ENCODE measurements at places on chromosomes 5 and 9. TPM values are rescaled to one million over a fixed set of nuclear protein-coding genes. Genes with fewer than 3 reads are reported as not detected.

Gene FAM151B
- 4.4 TPM for total RNA-seq

Gene EMB
- 21.5 TPM for total RNA-seq

Gene PRPF4
- 12.9 TPM for total RNA-seq

Gene SPATA31A3
- total RNA-seq: not detected

DNA sequence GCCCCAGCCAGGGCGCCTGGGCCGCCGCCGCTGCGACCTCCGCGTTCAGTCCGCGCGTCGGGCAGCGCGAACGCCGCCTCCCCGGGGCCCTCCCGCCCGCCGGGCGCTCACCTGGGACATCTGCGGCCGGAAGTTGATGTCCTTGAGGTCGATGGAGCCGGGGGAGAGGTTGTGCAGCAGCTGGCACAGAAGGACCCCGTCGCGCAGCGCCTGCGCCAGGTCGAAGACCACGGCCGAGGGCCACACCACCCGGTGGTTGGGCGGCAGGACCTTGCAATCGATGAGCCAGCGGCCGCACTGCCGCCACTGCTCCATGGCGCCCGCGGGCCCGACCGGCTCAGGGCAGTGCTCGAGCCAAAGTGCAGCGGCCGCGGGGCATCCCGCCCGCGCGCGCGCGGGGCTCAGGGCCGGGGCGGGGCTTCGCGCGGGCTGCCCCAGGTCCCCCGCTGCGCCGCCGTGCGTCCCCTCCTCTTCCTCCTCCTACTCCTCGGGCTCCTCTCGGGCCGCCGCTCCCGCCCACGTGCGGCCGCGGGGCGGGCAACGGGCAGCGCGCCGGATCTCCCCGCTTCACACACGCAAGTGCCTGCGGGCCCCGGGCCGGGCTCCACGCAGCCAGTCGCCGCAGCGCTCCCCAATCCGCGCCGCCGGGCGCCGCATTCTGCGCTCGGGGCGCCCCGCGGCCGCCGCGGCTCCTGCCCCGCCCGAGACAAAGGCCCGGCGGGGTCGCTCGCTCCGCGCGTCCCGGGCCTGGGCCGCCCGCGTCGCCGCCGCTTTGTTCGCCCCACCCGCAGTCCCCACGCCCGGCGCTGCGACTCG is at the start of gene VAV2:
TSS of gene VAV2 (minus strand) at position 361 of the 816 bp plus-strand sequence. CDS start at position 315, 46 bp downstream.
- H3K36me3 ChIP-seq: no peaks in the 10 kb centered on the region
- H3K4me1 ChIP-seq: no peaks in the 10 kb centered on the region
- H3K4me3 ChIP-seq: peak within 1 kb of the TSS; percentile 67

GRCh38 chr5:35094948-35095347 is 47.2 kb upstream of the AGXT2 start:
- no peaks in the 10 kb centered on the region for H3K4me1 ChIP-seq
- no peak for DNase-seq
- no peak overlapping the region for H3K4me3 ChIP-seq
- no peak overlapping the region for H3K27ac ChIP-seq

DNA sequence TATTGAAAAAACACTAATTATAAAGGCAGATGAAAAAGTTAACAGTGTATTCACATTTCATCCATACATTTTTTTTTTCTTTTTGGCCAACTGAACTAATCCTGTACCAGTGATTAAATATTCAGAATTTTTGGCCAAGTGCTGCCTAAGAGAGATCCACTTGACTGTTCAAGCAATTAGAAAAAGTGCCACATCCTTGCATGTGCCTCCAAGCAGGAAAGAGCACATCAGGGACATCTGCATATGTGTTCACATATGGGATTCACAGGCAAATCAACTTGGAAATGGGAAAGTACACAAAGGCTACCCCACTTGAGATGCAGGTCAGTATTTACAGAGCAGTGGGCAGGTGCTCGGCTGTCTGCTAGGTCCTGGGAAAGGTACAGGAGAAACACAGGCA is 163.3 kb upstream of the LHFPL2 start:
- H3K4me1 ChIP-seq: no peaks in the 10 kb centered on the region
- no peaks in the 10 kb centered on the region for H3K27me3 ChIP-seq
- no peaks in the 10 kb centered on the region for H3K36me3 ChIP-seq
- H3K27ac ChIP-seq: no peak overlapping the region
- H3K4me3 ChIP-seq: no peak overlapping the region
- no peak for DNase-seq

DNA sequence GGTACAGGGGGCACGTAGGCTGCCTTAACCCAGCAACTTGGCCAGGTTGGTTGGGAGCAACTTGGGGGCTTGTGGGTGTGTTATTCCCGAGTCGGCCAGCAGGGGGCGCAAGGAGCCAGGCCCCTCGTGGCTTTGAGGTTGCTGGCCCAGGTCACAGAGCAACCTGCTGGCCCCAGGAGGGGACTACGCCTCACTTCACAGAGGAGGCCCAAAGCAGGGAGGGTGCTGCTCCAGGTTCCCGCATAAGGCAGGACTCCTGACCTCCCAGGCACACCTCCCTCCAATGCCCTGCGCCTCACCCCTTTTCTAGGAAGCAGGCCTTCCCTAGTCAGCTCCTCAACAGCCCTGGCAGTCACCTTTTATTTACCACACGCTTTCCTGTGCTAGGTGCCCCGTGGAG is 18.1 kb downstream of the KYAT1 start:
- no peaks in the 10 kb centered on the region for H3K4me1 ChIP-seq
- H3K4me3 ChIP-seq: no peak overlapping the region
- DNase-seq: peak; percentile 79
- H3K27me3 ChIP-seq: no peaks in the 10 kb centered on the region
- no peaks in the 10 kb centered on the region for H3K36me3 ChIP-seq

DNA sequence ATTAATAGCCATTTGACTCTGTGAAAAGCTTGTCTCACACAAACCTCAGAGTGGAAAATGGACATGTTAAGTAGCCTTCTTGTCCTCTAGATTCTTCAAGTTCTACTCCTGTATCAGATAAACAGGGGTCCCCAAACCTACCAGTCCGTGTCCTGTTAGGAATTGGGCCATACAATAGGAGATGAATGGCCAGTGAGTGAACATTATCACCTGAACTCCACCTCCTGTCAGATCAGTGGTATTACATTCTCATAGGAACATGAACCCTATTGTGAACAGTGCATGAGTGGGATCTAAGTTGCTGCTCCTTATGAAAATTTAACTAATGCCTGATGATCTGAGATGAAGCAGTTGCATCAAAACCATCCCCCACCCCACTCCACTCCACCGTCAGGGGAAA is 136.3 kb downstream of the TMEM232 start:
- no peaks in the 10 kb centered on the region for H3K36me3 ChIP-seq
- no peak overlapping the region for H3K4me3 ChIP-seq
- no peak for DNase-seq
- no peak overlapping the region for H3K27ac ChIP-seq
- no peaks in the 10 kb centered on the region for H3K27me3 ChIP-seq
- no peaks in the 10 kb centered on the region for H3K4me1 ChIP-seq

DNA sequence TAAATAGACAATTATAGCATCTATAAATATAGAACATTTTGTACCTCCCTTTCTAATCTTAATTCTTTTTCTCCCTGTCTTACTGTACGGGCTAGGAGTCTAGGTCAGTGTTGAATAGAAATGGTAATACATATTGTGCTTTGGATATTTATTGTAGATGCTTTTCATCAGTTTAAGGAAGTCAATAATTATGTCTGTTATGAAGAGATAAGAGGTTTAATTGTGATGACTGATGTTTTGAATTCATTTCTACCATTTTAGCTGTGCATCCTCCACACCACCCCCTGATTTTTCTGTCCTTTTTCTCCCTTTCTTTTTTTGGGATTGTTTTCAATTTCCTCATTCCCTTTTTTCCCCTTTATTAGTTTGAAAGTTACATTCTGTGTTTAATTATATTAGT is 95.8 kb downstream of the DOCK2 start:
- no peak for DNase-seq
- no peak overlapping the region for H3K27ac ChIP-seq
- no peaks in the 10 kb centered on the region for H3K36me3 ChIP-seq
- peaks cover 2% of the 10 kb centered on the region for H3K27me3 ChIP-seq

DNA sequence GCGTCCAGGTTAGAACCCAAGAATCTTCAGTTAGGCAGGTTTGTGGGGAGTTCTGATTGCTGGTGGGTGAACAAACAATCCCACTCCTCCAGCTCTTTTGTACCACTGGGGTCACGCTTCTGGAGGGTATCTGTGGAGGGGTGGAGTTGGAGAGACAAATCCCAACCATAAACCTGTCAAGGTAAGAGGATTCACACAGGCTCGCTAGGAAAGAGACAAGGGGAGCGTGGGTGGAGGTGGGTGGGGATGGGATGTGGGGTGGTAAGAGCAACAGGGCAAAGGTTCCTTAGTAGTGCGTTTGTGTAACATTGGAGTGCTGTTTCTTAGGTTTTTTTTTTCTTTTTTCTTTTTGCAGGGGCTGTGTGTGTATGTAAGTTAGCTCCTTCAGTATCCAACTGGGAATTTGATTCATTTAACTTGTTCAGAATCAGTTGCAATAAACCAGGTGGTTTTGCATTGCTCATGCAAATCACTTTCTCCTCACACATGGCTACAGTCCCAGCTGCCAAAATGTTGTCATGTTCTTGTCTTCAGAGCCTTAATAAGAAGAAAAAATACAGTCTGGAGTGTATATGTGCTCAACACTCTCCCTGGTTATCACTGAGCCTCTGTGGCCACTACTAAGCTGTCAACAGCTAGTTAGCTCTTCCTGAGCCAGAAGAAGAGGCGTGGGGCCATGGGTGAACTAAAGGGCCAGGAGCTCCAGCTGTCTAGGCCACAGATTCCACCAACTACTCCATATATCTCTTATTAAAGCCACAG is 164.0 kb upstream of the RAD23B start:
- no peak overlapping the region for H3K4me3 ChIP-seq
- DNase-seq: no peak
- no peaks in the 10 kb centered on the region for H3K36me3 ChIP-seq
- no peaks in the 10 kb centered on the region for H3K27me3 ChIP-seq
- H3K4me1 ChIP-seq: no peaks in the 10 kb centered on the region
